ENCODE measurements at places on chromosomes 4 and X.

DNA sequence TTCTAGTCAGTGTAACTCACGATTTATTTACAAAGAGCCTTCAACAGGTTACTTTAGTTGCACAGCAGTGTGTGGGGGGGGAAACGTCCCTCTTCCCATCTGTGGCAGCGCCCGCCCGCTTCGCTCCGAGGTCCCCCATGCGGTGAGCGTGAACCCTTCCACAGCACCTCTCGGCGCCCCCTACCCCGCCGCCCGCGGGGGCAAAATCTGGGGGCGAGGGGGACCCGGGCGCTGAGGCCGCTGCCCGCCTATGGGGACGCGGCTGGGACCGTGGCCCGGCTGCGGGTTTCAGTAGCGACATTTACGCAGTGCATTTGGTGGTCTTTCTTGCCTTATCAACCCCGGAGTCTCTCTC is 6.4 kb downstream of the NKX6-1 start:
- no peak for DNase-seq

DNA sequence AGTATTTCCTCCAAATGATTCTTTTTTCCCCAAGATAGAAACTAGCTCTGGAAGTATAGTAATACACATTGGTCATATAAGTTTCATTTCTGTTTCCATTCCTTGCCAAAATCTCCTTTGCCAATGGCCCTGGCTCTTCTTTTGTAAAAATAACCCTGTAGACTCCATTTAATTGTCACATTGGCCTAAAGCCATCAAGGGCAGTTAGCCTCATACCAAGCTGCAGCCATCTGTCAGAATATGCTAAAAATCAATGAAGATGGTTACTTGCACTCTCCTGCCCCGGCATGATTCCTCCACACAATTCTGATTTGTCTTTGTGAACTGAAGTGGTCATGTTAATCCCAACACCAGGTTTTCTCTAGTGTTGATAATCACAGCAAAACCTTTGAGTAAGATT is 380.5 kb downstream of the SH2D1A start:
- DNase-seq = no peak

GRCh38 chrX:18973527-18974192 is 10.3 kb downstream of the PHKA2 start:
- DNase-seq = peak; percentile 9

- no peak for DNase-seq
These were observed 47.9 kb downstream of the SOWAHB start for GRCh38 chr4:76850010-76850441.

DNA sequence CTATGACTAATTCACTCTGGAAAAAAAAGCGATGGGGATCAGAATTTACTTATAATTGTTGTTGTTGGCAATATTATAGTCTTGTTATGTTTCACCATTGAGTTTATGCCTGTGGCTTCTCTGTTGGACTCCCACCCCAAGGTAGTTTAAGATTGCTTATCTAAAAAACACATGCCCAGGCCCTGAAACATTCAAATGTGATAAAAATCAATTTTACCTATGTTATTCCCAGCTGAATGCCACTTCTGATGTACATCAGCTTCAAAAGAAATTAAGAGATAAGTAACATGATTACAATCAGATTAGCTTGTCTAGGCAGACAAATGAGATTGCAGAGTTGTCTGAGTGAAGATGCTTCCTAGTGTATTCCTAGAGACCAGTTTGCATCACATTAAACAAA is 484.7 kb downstream of the PCDH7 start:
- DNase-seq = peak; percentile 5

- no peak for DNase-seq
These were observed 60.9 kb upstream of the FAM47B start for GRCh38 chrX:34881671-34882070.

DNA sequence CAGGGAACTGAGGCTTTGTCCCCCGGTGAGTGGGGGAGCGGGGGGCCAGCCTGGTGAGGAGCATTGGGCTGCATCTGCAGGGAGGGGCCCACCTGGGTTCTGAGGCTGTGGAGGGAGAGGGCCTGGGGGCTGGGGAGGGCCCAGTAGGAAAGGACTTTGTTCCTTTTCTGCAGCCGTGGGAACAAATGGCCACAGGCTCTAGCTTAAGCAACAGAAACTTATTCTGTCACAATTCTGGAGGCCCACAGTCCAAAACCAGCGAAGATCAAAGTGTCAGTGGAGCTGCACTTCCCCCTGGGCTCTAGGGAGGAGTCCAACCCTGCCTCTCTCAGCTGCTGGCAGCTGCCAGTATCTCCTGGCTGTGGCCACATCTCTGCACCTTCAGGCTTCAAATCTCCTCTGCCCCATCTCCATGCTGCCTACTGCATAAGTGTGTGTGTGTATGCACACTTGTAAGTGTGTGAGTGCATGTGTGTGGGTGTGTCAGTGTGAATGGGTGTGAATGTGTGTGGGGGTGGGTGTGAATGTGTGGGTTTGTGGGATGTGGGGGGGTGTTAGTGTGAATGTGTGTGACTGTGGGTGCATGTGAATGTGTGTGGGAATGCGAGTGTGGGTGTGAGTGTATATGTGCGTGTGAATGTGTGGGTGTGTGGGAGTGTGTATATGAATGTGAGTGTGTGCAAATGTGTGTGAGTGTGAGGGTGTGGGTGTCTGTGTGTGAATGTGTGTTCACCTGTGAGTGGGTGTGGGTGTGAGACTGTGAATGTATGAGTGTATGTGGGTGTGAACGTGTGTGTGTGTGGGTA is 204.5 kb upstream of the PSAPL1 start:
- DNase-seq = no peak

Measured in mesendoderm (in vitro differentiated cells).